ENCODE measurements at places on chromosomes 11 and 22.

DNA sequence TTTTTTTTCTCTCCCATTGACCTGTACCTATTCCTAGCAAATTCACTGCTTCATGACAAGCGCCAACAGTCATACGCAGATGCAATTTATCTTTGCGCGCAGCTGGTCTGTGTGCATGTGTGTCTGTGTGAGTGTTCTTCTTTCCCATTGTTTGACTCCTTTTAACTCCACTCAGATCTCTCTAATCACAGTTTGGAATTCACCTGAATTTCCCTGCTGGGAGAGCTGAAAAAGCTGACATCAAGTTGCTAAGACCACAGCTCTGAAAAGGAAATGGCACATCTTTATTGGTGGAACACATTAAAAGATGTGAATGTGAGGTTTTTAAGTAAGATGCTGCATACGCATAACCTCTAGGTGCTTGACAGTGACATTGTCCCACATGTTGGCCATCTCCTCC lies 187.4 kb upstream of the MTMR2 start:
- no peak for DNase-seq

DNA sequence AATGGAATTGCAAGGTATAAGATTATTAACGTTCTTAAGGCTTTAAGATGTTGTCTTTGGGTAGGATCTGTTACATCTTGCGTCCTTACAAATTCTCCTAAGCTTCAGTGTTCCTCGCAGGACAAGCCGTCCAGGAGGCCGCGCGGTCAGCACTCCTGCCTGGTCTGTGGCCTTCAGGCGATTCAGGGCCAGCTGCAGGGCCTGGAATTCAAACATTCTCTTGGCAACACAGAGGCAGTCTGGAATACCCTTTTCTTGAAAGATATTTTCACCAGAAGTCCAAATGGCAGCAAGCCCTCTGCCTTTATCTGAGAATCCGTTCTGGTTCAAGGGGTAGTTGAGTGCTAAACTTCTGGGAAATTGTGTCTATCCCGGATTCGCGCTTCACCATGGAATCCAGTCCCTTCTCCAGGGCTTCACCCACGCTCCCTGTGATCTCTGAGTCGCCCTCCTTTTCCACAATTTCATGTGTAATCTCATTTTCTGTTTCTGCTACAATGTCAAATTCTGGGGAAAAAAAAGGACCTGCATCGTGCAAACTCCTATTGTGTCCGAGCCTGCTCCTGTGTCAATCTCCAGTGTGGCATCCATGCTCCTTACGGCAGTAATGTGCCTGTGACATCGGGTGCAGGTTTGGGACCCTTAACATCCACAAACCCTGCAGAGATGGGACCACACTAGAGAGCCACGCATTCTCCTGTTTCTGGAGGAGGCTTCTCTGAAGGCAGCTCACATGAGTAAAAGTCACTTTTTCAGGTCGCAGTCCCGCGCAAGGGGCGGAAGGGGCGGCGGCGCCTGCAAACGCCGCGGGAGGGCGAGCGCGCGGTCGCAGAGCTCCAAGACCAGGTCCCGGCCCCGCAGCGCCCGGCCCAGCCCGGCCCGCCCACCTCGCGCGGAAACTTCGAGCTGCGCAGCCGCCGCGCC lies 25.4 kb upstream of the SORL1 start:
- DNase-seq, result no peak

DNA sequence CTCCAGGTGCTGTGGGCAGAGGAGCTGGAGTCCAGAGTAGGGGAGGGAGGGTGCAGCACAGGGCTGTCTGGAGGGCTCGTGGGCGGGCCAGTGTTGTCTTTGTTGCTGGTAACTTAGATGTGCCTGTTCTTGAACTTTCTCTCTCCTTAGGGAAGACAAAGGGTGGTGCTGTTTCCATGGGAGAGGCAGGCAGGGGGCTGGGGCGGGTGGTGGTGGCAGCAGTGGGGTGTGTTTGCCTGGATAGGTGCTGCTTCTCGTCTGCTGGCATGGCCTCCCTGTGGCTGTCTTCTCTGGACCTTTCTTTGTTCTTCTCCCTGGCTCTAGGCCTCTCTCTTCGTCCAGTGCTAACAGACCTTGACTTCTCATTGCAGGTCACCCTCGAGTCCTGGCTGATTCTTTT lies 8.5 kb downstream of the SIDT2 start:
- no peak for DNase-seq

- DNase-seq, result no peak
These were observed 30.8 kb upstream of the POU2AF1 start for GRCh38 chr11:111409915-111410314.

GRCh38 chr22:49576241-49577141 lies 251.2 kb downstream of the BRD1 start:
- DNase-seq, result no peak

DNA sequence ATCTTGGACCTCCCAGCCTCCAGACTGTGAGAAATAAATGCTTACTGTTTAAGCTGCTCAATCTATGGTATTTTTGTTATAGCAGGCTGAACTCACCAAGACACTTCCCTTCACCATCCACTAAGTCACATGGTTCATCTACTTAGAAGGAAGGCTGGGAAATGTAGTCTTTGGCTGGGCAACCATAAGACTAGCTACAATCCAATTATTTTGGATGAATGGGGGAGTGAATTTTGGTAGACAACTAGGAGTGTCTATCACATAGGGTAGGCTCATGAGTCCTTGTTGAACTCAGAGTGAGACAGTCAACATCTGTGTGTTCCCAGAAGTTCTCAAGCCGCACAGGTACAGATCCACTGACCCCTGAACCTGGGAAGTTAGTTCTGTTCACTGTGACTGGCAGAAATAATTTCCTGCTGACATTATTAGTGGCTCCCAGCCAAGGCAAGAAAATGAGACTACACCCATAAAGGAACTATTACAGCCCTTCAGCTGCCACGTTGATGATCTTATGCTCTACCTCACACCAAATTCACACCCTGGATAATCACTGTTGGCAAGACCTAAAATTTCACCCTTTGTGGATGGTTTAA lies 3.1 kb upstream of the SLC35C1 start:
- DNase-seq, result no peak

DNA sequence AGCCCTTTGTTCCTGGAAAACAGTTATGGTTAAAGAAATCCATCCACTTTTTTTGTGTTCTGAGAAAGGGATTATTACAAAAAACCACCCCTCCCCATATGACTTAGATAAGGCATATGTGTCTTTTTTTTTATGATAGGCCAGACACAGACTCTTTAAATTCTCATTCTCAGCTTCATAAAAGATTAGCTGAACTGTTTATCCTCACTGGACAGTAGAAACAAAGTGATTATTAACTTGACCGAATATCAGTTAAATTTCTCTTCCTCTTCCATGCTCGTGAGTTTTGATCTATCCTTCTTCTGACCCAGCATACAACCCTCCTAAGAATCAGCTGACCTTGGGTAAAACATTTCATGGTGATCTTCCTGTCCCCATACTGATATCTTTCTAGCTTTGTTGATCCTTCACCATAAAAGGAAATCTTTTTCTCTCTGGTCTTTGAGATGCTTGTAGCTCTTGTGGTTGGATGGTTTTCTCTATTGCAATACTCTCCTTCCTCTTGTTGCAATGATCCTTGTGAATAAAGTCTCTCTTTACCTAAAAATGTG lies 26.2 kb downstream of the OR2AG2 start:
- DNase-seq, result no peak

- no peak for DNase-seq
These were observed 71.5 kb downstream of the CYTH4 start for GRCh38 chr22:37353839-37354238.

- no peak for DNase-seq
These were observed 21.1 kb downstream of the UBASH3B start for GRCh38 chr11:122676638-122677037.

DNA sequence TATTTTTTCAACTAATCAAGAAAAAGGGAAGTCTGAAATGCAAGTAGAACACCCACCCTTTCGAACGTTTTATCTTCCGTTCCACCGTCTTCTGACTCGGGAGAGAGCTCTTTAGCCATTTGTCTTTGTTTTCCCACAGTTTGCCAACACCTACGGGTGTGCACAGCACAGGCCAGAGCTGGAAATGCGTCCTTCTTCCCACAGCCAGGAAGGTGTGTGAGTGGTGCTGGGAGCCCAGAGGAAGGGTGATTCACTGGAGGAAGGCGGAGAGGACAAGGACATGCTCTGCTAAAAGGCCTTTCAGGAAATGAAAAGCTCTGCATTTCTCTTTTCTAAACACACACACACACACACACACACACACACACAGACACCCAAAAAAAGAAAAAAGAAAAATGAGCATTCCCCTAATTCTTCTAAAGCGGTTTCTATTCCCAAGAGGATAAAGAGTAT lies 18.5 kb downstream of the ENDOD1 start:
- no peak for DNase-seq

Data from activated CD4-positive, alpha-beta T cell treated with anti-CD3 and anti-CD28 coated beads, Interleukin-2, amount 50 U/mL, for 4 hours (primary cell).